Astrocyte (in vitro differentiated cells and primary cell): ENCODE measurements at places on chromosomes 7 and 10. TPM values are rescaled to one million over a fixed set of nuclear protein-coding genes. Genes with fewer than 3 reads are reported as not detected.

- DNase-seq = no peak
- no peak overlapping the region for H3K27ac ChIP-seq
- H3K4me3 ChIP-seq = no peak overlapping the region
These were observed 12.5 kb upstream of the DPYSL4 start for GRCh38 chr10:132174237-132174636.

OPALIN gene
- total RNA-seq = not detected in 2 replicates

- H3K4me1 ChIP-seq = peaks cover 8% of the 10 kb centered on the region
- peaks cover 42% of the 10 kb centered on the region for H3K36me3 ChIP-seq
- peak overlapping the region; percentile 37 for H3K27ac ChIP-seq
- H3K27me3 ChIP-seq = no peaks in the 10 kb centered on the region
- peak; percentile 42 for DNase-seq
These were observed 59.2 kb downstream of the ANLN start for GRCh38 chr7:36448781-36449379.

DNA sequence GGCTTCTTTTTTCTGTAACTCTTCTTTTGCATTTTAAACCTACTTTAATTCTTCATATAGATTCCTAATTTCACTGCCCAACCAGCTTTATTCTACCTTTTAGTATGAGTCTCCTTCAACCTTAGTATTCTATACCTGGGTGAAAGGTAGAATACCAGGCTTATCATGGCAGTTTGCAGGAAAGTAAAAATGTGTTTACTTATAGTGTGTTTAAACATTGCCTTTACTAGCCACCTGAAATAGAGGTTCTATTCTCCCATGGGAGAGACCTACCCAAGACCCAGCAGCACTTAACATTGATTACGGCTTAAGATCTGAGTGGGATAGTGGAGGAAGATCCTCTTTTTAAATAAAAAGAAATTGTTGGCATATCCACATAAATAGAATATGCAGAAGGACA, 1.6 kb upstream of the MYPN start:
- peaks cover 16% of the 10 kb centered on the region for H3K4me1 ChIP-seq
- no peak for DNase-seq
- no peak overlapping the region for H3K27ac ChIP-seq
- no peaks in the 10 kb centered on the region for H3K36me3 ChIP-seq
- H3K27me3 ChIP-seq = no peaks in the 10 kb centered on the region

GRCh38 chr7:103446049-103446520, at the start of gene SLC26A5:
SLC26A5 (minus strand) TSS chr7:103446207; CDS start chr7:103421514, 24,693 bp downstream.
- H3K27me3 ChIP-seq = peaks cover 38% of the 10 kb centered on the region
- H3K27ac ChIP-seq = no peak within 1 kb of the TSS
- DNase-seq = no peak
- peaks cover 8% of the 10 kb centered on the region for H3K4me1 ChIP-seq
- H3K4me3 ChIP-seq = peak within 1 kb of the TSS; percentile 49

ASL gene
- total RNA-seq = 27.7 TPM in 2 replicates

GRCh38 chr7:155805826-155806095, 6.5 kb downstream of the SHH start:
- H3K4me3 ChIP-seq = peak overlapping the region; percentile 47
- no peak for DNase-seq
- no peaks in the 10 kb centered on the region for H3K36me3 ChIP-seq
- peaks cover 59% of the 10 kb centered on the region for H3K27me3 ChIP-seq
- H3K27ac ChIP-seq = no peak overlapping the region

- peaks cover 45% of the 10 kb centered on the region for H3K27me3 ChIP-seq
- no peaks in the 10 kb centered on the region for H3K36me3 ChIP-seq
- no peak overlapping the region for H3K4me3 ChIP-seq
- DNase-seq = no peak
These were observed 5.8 kb downstream of the GHRHR start for GRCh38 chr7:30969604-30969970.

DNA sequence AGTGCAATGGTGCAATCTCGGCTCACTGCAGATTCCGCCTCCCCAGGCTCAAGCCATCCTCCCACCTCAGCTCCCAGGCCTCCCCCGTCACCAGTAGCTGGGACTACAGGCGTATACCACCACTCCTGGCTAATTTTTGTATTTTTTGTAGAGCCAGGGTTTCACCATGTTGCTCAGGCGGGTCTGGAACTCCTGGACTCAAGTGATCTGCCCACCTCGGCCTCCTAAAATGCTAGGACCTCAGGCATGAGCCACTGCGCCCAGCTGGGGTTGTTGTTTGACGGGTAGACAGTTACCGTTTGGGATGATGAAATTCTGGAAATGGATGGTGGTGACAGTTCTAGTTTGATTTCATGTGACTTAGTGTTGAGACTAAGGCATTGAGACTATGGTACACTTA, 15.3 kb downstream of the CALML3 start:
- no peaks in the 10 kb centered on the region for H3K36me3 ChIP-seq
- H3K27ac ChIP-seq = no peak overlapping the region
- no peaks in the 10 kb centered on the region for H3K27me3 ChIP-seq
- H3K4me1 ChIP-seq = peaks cover 13% of the 10 kb centered on the region

- H3K4me1 ChIP-seq = peaks cover 15% of the 10 kb centered on the region
- no peak for DNase-seq
- peaks cover 2% of the 10 kb centered on the region for H3K36me3 ChIP-seq
- H3K4me3 ChIP-seq = no peak overlapping the region
- no peaks in the 10 kb centered on the region for H3K27me3 ChIP-seq
These were observed 46.2 kb downstream of the FAM53B start for GRCh38 chr10:124697837-124698544.

DNA sequence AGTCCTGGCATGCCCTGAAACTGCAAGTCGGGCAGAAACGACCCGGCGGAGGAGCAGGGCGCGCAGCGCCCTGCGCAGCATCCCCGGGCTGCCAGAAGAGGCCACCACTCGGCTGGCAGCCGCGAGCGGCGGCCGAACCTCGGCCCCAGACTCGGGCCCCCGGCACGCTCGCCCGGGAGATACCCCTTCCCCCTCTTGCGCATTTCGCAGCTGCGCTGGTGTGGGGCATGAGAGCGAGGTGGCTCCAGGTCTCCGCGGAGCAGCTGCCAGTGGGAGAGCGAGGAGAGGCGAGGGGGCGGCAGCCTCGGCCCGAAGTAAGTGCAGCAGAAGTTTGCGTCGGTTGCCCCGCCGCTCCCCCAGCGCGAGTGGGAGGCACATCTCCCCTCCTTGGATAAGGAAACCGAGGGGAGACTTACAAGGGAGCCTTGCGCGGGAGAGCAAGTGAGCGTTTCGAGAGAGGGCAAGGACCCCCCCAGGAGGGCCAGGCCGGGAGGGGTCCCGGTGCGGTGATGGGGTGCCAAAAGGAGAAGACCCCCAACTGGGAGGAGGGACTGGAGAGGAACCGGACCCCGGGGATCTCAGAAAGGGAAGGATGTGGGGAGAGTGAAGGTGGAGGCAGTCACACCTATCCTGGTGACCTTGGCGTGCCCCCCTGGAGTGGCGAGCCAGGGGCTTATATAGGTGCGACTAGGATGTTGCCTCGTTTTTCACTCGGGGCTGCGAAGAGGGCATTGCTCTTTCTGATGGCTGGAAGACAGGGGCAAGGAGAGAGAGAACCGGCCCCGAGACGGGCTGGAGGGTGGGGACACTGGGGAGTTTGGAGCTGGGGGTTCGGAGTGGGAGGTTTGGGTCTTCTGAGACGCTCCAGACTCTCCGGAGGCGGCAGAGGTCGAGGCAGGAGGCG, 256.3 kb downstream of the OTUD1 start:
- no peaks in the 10 kb centered on the region for H3K4me1 ChIP-seq
- no peak overlapping the region for H3K4me3 ChIP-seq
- H3K27ac ChIP-seq = no peak overlapping the region
- H3K27me3 ChIP-seq = peaks cover 29% of the 10 kb centered on the region
- DNase-seq = no peak
- no peaks in the 10 kb centered on the region for H3K36me3 ChIP-seq

GRCh38 chr10:29607576-29607975, 27.2 kb downstream of the SVIL start:
- no peaks in the 10 kb centered on the region for H3K27me3 ChIP-seq
- no peak overlapping the region for H3K4me3 ChIP-seq
- no peak overlapping the region for H3K27ac ChIP-seq
- no peaks in the 10 kb centered on the region for H3K36me3 ChIP-seq
- DNase-seq = no peak
- H3K4me1 ChIP-seq = no peaks in the 10 kb centered on the region

GRCh38 chr10:33509231-33509831, 174.9 kb upstream of the NRP1 start:
- H3K4me3 ChIP-seq = peak overlapping the region; percentile 4
- H3K27me3 ChIP-seq = no peaks in the 10 kb centered on the region
- peak overlapping the region; percentile 62 for H3K27ac ChIP-seq
- peaks cover 21% of the 10 kb centered on the region for H3K4me1 ChIP-seq

ZNF365 gene
- total RNA-seq = 8.9 and 11.0 TPM in 2 replicates

GRCh38 chr10:44557596-44558191, 172.8 kb upstream of the CXCL12 start:
- H3K4me3 ChIP-seq = no peak overlapping the region
- H3K27me3 ChIP-seq = no peaks in the 10 kb centered on the region
- H3K36me3 ChIP-seq = no peaks in the 10 kb centered on the region
- DNase-seq = no peak

DNA sequence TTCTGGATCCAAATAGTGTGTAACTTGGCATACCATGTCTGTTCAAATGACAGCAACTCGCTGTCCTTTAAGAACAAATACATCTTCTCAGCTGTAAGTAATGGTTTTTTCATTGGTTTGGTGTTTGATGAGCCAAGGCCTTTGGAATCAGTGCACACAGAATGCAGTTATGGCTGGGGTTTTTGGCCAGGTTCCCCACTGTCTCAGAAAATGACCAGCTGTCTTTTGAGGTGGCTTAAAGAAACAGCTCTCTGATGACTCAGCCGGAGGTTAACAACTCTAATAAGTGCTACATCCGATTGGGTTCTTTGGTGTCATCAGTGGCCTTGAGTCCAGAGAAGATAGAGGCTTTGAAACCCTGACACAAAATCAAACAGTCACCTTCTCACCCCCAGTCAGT, 688.4 kb downstream of the REEP3 start:
- no peaks in the 10 kb centered on the region for H3K27me3 ChIP-seq
- H3K27ac ChIP-seq = no peak overlapping the region
- no peaks in the 10 kb centered on the region for H3K36me3 ChIP-seq
- DNase-seq = peak; percentile 10
- no peak overlapping the region for H3K4me3 ChIP-seq

GRCh38 chr7:158617737-158618128, 30.1 kb upstream of the PTPRN2 start:
- H3K36me3 ChIP-seq = no peaks in the 10 kb centered on the region
- H3K27ac ChIP-seq = peak overlapping the region; percentile 56
- no peaks in the 10 kb centered on the region for H3K27me3 ChIP-seq
- H3K4me1 ChIP-seq = peaks cover 11% of the 10 kb centered on the region
- peak; percentile 81 for DNase-seq
- H3K4me3 ChIP-seq = no peak overlapping the region

SMURF1 gene
- total RNA-seq = 36.9 and 44.7 TPM in 2 replicates

DNA sequence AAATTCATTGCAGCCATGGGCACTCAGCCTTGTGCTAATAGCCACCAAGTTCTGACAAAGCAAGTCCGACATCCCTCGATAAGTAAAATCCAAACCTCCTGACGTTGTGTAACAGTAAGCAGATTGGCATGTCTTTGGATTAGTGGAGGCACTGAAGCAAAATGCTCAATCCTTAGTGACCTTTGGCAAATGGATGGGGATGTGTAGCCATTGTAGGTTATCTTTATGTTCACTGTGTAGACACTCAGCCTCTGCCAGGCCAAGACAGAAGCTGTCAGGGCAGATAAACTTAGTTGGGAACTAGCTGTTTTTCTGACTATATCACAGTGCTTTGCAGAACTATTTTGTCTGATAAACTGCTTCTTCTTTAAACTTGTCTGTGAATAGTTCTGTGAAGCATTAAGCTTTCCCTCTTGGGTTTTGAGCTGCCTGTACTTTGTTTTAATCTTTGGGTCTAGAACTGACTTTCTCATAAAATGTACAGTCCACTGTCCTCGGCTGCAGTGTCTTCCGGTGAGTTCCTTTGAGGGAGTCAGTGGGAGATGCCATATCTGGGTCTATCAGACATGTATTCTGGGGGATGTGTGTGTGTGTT, 220.8 kb downstream of the LRMDA start:
- peaks cover 6% of the 10 kb centered on the region for H3K27me3 ChIP-seq
- peak; percentile 31 for DNase-seq
- H3K27ac ChIP-seq = no peak overlapping the region
- no peak overlapping the region for H3K4me3 ChIP-seq
- H3K36me3 ChIP-seq = no peaks in the 10 kb centered on the region

PTPRN2 gene
- total RNA-seq = 0.09 TPM in 1 of 2 replicates, not detected in the other
